Breast epithelium (tissue), 4 donors: ENCODE measurements at places on chromosomes 1 and 21. TPM values are rescaled to one million over a fixed set of nuclear protein-coding genes. Genes with fewer than 3 reads are reported as not detected.

DNA sequence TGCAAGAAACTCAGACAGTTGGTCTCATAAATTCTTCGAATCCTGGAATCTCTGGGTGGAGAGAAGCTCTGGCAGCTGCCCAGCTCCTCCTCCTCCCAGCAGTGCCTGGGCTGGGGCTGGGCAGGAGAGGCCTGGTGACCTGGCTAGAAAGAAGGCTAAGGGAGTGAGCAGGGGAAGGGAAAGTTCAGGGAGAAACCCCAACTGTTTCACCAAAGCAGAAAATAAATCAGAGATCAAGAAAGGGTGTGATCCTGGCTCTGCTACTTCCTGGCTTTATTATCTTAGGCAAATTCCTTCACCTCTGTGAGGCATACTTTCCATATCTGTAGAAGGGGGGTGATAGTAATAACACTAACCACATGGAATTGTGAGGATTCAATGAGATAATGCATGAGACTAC lies 8.8 kb upstream of the COL16A1 start:
- H3K36me3 ChIP-seq, result no peaks in the 10 kb centered on the region
- no peak overlapping the region for H3K4me3 ChIP-seq
- H3K4me1 ChIP-seq, result no peaks in the 10 kb centered on the region
- DNase-seq, result no peak
- H3K27me3 ChIP-seq, result no peaks in the 10 kb centered on the region
- H3K27ac ChIP-seq, result peak overlapping the region; percentile 82

GRCh38 chr1:118201524-118201923 lies 16.5 kb upstream of the SPAG17 start:
- no peak overlapping the region for H3K27ac ChIP-seq
- H3K4me3 ChIP-seq, result no peak overlapping the region
- H3K27me3 ChIP-seq, result no peaks in the 10 kb centered on the region

DNA sequence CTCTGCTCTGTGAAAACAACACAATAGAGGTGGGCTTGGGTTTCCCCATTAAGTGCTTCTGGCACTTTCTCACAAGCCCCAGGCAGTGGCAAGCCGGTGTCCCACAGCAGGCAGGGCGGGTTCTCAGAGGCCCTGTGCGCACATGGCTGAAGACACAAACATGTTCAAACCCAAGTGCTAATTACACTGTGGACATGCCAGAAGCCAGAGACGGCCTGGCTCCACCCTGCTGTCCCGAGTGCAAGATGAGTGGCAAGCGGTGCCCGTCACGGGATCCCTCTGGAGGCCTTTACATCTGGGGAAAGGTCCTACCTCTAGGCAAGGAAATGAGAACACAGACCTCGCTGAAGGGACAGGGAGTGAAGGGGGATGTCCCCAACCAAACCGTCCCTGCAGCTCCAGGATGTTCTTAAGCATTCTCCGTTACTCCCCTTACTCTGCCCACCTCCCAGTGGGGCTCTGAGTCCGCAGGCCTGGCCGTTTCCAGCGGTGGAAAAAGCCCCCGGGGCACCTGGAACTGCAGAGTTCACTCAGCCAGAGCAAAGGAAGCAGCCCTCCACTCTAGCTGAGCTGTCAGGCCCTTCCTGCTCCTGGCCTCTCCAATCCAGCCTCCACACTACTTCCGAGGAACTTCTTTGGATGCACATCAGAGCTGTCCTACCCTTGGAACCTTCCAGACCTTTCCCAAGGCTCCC lies 57.4 kb downstream of the SLC66A1 start:
- no peaks in the 10 kb centered on the region for H3K4me1 ChIP-seq
- H3K4me3 ChIP-seq, result no peak overlapping the region
- no peaks in the 10 kb centered on the region for H3K27me3 ChIP-seq
- H3K27ac ChIP-seq, result no peak overlapping the region
- DNase-seq, result no peak
- H3K36me3 ChIP-seq, result no peaks in the 10 kb centered on the region

GRCh38 chr1:29223521-29223920 lies 7.2 kb downstream of the MECR start:
- no peaks in the 10 kb centered on the region for H3K27me3 ChIP-seq
- no peaks in the 10 kb centered on the region for H3K4me1 ChIP-seq
- no peak overlapping the region for H3K27ac ChIP-seq
- H3K4me3 ChIP-seq, result no peak overlapping the region
- no peaks in the 10 kb centered on the region for H3K36me3 ChIP-seq
- no peak for DNase-seq

- H3K4me3 ChIP-seq, result no peak within 1 kb of the TSS
- no peak for DNase-seq
- H3K36me3 ChIP-seq, result no peaks in the 10 kb centered on the region
These were observed at the start of gene IL24 for GRCh38 chr1:206897175-206897574. IL24 (plus strand) TSS chr1:206897443; CDS start chr1:206897833, 390 bp downstream.

DNA sequence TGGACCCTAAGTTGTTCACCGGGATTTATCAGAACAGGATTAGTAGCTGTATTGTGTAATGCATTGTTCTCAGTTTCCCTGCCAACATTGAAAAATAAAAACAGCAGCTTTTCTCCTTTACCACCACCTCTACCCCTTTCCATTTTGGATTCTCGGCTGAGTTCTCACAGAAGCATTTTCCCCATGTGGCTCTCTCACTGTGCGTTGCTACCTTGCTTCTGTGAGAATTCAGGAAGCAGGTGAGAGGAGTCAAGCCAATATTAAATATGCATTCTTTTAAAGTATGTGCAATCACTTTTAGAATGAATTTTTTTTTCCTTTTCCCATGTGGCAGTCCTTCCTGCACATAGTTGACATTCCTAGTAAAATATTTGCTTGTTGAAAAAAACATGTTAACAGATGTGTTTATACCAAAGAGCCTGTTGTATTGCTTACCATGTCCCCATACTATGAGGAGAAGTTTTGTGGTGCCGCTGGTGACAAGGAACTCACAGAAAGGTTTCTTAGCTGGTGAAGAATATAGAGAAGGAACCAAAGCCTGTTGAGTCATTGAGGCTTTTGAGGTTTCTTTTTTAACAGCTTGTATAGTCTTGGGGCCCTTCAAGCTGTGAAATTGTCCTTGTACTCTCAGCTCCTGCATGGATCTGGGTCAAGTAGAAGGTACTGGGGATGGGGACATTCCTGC lies 3.9 kb upstream of the OLFML3 start:
- no peak for DNase-seq
- no peak overlapping the region for H3K27ac ChIP-seq
- H3K4me3 ChIP-seq, result no peak overlapping the region
- H3K4me1 ChIP-seq, result no peaks in the 10 kb centered on the region

DNA sequence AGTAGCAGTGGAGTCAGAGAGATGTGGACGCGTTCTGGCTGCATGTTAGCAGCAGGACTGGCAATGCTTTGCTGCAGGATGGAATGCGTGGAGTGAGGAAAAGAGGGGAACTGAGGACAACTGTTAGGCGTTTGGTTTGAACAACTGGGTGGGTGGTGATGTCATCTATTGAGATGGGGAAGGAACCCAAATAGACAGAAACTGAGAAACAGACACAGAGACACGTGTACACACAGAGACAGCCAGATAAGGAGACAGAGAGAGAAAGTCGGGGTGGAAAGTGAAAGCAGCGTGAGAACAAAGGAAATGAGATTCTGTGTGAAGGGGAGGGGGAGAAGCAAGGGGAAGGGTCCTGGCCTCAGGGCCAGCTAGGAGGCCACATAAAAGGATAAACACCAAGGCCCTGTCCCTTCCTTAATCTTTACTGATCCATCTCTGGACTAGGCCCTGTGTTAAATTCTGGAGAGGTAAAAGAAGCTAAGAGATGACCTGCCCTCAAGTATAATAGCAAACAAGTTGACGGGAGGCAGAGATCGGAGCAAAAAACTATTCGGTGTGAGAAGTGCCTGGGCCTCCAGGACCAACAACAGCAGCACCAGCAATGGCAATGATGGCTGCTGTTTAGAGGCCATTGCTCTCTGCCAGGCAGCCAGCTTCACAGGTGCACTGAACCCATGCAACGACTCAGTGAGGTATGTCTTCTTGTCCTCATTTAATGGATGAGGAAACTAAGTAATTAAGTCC lies 31.6 kb downstream of the VWA5B1 start:
- no peak for DNase-seq
- H3K4me3 ChIP-seq, result no peak overlapping the region
- peaks cover 8% of the 10 kb centered on the region for H3K4me1 ChIP-seq

DNA sequence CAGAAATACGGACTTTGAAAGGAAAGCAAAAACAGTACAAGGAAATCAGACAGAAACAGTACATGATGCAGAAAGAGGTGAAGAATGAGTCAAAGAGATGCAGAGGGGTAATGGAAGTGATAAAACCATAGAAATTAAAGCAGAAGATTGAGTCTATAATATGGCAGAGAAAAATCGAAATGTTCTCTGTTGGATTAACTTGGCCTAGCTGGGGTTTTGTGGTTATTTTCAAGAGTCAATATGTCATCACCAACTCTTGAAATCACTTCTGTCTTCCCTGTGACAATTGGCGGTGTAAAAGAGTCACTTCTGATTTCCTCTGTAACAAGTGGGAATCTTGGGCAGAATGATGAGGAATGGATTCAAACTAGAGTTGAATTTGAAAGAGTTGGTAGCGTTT lies 7.4 kb downstream of the YTHDF2 start:
- no peak for DNase-seq
- H3K27me3 ChIP-seq, result no peaks in the 10 kb centered on the region
- H3K4me1 ChIP-seq, result no peaks in the 10 kb centered on the region
- no peak overlapping the region for H3K27ac ChIP-seq
- no peaks in the 10 kb centered on the region for H3K36me3 ChIP-seq
- H3K4me3 ChIP-seq, result no peak overlapping the region

GRCh38 chr1:39363267-39363666 lies 128.2 kb upstream of the BMP8A start:
- DNase-seq, result no peak
- H3K27ac ChIP-seq, result no peak overlapping the region
- H3K4me1 ChIP-seq, result no peaks in the 10 kb centered on the region
- H3K27me3 ChIP-seq, result no peaks in the 10 kb centered on the region

DNA sequence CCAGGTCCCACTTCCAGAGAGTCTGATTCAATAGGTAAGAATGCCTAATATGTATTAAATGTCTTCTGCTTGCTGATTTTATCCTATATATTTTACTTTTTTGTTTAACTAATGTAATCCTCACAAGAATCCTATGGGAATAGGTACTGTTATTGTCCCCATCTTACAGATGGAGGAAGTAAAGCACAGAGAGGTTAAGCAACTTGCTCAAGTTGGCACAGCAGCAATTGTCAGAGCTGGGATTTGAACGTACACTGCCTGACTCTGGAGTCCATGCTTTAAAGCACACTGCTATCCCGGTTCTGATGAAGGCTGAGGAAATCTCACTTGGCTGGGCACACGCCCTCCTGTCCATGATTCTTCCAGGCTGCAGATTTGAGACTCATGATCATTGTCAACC lies 62.8 kb downstream of the IGSF21 start:
- no peaks in the 10 kb centered on the region for H3K36me3 ChIP-seq
- no peak overlapping the region for H3K27ac ChIP-seq
- no peak for DNase-seq
- H3K27me3 ChIP-seq, result no peaks in the 10 kb centered on the region

DNA sequence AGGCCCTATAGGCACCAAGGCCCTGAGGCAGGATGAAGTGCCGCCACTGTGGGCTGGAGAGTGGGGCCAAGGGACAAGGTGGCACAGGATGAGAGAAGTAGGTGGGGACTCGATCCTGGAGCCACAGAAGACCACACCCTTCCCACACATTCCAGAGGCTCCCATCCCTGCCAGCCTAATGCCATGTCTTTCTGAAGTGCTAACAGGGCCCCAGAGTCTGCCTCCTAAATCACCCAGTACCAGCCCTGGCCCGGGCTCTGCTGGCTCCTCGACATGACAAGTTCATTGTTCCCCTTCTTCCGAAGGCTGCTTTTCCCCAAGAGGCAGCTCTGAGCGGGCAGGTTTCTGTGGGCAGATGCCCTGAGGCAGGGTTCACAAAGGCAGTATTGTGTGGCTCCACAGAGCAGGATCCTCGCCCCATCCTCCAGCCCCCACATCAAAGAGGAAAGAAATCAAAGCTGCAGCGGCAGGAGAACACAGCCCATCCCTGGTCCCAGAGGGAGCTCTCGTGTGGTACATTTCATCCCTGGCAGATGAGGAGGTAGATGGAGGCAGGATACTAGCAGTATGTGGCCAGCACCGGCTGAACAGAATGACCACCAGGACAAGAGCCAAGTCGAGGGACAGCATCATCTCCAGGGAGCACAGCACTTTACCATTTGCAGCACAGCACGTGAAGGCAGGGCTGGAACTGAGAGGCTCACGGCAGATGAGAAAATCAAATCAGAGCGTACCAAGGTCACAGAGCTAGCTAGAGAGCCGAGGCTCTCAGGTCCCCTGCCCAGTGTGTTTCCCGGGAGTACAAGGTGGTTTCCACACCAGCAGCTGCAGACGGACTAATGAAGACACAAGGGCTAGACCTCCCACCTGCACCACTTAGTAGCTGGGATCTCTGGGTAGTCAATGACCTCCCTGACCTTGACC lies 64.8 kb downstream of the SYF2 start:
- H3K4me1 ChIP-seq, result no peaks in the 10 kb centered on the region
- H3K27ac ChIP-seq, result peak overlapping the region; percentile 61
- H3K4me3 ChIP-seq, result no peak overlapping the region

GRCh38 chr1:172135978-172136610 lies 284.4 kb upstream of the C1orf105 start:
- no peak overlapping the region for H3K4me3 ChIP-seq
- no peaks in the 10 kb centered on the region for H3K27me3 ChIP-seq
- DNase-seq, result no peak
- no peaks in the 10 kb centered on the region for H3K36me3 ChIP-seq

DNA sequence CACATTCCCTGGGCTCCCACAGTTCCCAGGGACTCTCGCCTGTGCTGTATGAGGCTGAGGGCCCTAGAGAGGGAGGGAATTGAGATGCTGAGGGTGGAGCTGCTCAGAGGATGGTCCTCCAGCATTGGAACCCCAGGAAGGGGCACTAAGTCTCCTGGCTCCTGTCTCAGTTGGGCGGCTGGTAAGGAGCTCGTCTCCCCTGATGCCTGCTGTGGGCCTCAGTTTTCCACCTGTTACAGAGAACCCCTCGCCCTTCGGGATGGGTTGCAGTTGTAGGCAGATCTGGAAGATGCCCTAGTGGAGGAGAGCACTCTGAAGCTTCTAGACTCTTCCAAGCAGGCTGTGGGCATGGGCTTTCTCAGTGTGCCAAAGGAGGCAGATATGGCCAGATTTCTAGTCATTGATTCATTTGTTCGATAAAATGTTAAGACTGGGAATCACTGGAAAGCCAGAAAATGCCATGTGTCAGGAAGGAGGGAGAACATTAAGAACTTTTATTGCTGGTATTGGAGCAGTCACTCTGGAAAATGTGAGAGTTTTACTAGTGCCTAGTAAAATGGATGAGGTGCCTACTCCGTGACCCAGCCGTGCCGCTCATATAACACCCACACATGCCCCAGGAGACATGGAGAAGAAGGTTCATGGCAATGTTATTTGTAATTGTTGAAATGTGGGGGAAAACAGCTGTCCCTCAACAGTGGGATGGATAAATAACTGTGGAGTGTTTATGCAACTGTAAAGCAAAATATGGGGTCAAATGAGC lies 828 bp upstream of the MYBPH start:
- no peaks in the 10 kb centered on the region for H3K4me1 ChIP-seq
- DNase-seq, result peak; percentile 9
- no peak overlapping the region for H3K27ac ChIP-seq
- no peaks in the 10 kb centered on the region for H3K36me3 ChIP-seq
- no peaks in the 10 kb centered on the region for H3K27me3 ChIP-seq
- no peak overlapping the region for H3K4me3 ChIP-seq

GRCh38 chr1:7752512-7753417 lies 18.3 kb upstream of the VAMP3 start:
- no peaks in the 10 kb centered on the region for H3K36me3 ChIP-seq
- H3K4me1 ChIP-seq, result no peaks in the 10 kb centered on the region
- no peak overlapping the region for H3K27ac ChIP-seq
- DNase-seq, result peak; percentile 53
- peak overlapping the region; percentile 25 for H3K4me3 ChIP-seq
- no peaks in the 10 kb centered on the region for H3K27me3 ChIP-seq

The GPX7 gene
- total RNA-seq, result 20.3 TPM

The HAO2 gene
- 0.66 TPM for total RNA-seq

The ACTN2 gene
- total RNA-seq, result not detected

The OR6K3 gene
- total RNA-seq, result not detected

The RCSD1 gene
- total RNA-seq, result 29.0 TPM

The KCNA2 gene
- total RNA-seq, result 0.33 TPM

The GBP5 gene
- 2.6 TPM for total RNA-seq
